CD4-positive, alpha-beta T cell treated with Interleukin-17A for 1 hour (primary cell): ENCODE measurements at places on chromosomes 4 and X.

DNA sequence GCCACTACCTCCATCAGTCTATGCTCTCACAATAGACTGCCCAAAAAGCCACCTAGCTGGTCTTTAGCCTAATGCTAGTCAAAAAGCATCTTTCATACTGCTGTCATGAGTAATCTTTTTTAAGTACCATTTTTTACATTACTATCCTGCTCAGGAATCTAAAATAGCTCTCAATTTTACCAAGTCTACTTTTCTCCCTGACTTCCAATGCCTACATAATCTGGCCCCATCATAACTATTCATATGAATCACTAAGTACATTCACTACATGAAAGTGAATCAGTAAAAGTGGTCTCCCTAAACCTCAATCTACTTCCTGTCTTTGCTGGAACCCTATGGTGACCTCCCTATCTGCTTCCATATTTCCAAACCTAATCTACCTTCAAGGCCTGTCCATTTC, 105.9 kb downstream of the THOC2 start:
- DNase-seq, result no peak

- DNase-seq, result no peak
Measured at GRCh38 chr4:159141193-159141592, 38.3 kb downstream of the RAPGEF2 start.

DNA sequence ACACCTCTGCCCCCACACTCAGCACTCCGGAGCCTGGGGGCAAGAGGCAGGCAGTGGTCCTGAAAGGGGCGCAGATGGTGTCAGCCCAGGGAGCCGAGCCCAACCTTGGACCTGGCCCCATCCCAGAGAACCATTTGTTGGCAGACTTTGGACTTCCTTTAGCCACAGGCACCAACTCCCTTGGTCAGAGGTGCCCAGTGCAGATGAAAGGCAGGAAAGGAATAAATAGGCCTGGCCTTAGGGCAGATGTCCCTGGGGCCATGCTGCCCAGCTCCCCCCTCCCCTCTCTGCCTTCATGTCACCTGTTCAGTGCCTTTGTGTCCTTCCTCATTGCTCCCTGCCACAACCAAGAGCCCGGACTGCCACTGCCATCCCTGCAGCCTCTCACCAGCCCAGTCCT, 52.8 kb downstream of the SEL1L3 start:
- no peak for DNase-seq

- DNase-seq, result no peak
Measured at GRCh38 chr4:80037864-80038263, 35.2 kb downstream of the ANTXR2 start.

GRCh38 chr4:168524006-168524405, 27.2 kb downstream of the PALLD start:
- no peak for DNase-seq

DNA sequence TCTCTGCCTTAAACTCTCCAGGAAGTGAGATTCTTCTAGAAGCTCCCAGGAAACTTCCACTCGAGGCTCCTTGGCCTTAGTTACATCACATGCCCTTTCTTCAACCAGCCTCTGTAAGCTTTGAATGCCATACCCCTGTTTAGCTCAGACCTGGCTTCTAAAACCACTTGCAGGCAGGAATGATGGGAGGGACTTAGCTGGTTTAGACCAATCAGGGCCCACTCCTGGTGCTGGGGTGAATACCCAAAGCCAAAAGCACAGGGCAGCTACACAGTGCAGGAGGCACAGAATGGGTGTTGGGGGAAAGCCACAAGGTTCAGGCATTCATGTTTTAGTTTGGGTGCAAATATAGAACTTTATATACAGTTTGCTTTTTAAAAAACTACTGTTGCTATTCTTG, 296.2 kb downstream of the FRMPD4 start:
- DNase-seq, result no peak

DNA sequence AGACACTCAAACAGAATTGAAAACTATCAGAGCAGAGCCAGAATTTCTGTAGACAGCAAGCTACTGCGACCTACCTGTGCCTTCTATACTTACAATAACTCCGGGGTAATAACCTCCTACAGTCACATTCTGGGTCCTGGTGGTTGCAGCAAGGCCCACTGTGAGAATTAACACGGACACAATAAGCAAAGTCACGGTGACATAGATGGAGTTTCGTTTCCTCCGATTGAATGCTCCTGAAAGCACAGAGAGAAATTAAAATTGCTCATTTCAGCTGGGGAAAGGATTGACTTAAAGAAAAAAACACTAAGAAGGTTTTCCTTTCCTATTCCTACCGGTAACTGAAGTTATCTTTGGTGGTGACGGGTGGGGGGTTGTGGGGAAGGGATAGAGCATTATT, 7.0 kb downstream of the TMEM255A start:
- no peak for DNase-seq

- DNase-seq, result no peak
Measured at GRCh38 chr4:95534032-95534431, 14.7 kb downstream of the UNC5C start.

DNA sequence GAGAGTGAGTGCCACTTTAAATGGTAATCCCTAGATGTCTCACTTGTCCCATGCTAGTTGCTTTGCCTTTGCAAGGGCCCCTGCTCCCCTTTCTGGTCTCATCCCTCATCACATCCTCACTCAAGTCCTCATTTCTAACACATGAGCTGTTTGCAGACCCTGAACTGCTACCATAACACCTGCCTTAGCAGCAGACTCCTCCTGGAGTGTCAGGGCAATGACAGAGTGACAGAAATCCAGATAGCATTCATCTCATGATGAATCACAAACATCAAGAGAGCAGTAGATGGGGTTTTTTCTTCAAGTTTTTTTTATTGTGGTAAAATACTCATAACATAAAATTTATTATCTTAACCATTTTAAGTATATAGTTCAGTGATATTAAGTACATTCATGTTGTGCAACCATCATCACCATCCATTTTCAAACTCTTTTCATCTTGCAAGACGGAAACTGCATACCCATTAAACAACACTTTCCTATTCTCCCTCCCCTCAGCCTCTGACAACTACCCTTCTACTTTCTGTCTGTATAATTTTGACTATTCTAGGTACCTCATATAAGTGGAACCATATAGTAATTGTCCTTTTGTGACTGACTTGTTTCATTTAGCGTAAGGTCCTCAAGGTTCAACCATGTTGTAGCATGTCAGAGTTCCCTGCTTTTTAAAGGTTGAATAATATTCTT, 133.2 kb upstream of the RPS6KA3 start:
- no peak for DNase-seq

- no peak for DNase-seq
Measured at GRCh38 chr4:110815950-110816349, 193.1 kb upstream of the PITX2 start.

DNA sequence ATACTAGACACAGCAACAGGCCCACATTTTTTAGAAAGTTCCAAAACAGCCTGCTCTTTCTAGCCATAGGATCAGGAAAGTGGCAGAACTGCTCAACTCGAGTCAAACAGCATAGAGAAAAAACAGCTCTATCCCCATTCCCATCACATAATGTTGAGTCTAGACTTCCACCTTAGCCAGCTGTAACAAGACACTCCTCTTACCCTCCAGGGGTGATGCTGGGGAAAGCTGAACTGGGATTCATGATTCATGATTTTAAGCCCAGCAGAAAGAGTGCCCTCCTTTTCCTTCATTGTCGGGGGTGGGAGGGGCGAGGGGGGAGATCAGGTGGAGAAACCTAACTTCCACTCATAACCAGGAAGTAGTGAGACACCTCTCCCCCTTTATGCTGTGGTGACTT, 86.1 kb downstream of the CENPC start:
- no peak for DNase-seq

GRCh38 chr4:48347282-48347921, 6.1 kb downstream of the SLAIN2 start:
- DNase-seq, result no peak

- peak; percentile 47 for DNase-seq
Measured at GRCh38 chrX:14095702-14096101, 66.0 kb upstream of the GEMIN8 start.

GRCh38 chr4:82969414-82969813, 41.2 kb downstream of the LIN54 start:
- no peak for DNase-seq

GRCh38 chr4:153545822-153546221, 79.7 kb downstream of the TMEM131L start:
- no peak for DNase-seq

GRCh38 chr4:182640932-182641331, 276.3 kb downstream of the DCTD start:
- DNase-seq, result no peak

- no peak for DNase-seq
Measured at GRCh38 chr4:152951348-152951747, 15.2 kb downstream of the FHDC1 start.

- no peak for DNase-seq
Measured at GRCh38 chr4:31674313-31674947, 954.3 kb downstream of the PCDH7 start.

GRCh38 chr4:121192480-121192879, 28.4 kb upstream of the TNIP3 start:
- peak; percentile 69 for DNase-seq

DNA sequence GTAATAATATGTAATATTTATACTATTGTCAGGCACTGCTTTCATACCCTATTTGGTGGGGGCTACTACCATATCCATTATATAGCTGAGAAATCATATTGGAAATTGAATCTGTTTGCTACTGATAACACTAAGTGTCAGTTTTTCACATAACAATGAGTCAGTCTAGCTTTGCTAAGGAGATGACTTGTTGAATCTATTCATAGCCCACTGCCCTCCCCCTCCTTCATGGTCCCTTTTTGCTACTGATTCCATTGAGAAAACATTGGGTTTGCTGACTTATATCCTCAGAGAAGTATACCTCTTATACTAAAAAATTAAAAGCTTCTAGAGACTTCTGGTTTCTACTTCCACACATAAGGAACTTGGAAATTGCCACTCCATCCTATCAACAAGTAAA, 1898.4 kb downstream of the STIM2 start:
- DNase-seq, result no peak

DNA sequence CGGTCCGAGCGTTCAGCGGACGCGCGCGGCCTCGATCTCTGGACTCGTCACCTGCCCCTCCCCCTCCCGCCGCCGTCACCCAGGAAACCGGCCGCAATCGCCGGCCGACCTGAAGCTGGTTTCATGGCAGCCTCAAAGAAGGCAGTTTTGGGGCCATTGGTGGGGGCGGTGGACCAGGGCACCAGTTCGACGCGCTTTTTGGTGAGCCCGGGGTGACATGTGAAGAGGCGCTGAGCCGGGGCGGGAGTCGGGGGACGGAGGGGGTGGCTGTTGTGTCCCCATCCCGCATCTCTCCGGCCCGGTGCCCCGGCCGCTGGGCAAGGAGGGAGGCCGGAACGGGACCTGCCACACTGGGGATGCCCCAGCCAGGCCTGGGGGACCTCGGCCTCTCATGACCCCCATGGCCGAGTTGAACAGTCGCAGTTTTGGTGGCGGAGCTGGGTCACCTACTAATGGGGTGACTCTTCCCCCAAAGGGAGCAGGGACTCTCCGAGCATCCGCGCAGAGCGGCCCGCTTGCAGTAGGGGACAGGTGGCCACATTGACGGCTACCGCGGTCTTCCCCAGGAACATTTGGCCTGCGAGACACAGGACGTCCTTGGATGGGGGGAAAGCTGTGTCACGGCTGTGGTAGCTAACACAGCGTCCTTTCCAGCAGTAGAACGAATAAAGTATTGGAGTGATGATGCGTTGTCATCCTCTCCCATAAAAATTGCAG, at the start of gene GK:
Gene GK (plus strand): TSS at position 9 of the 717 bp plus-strand sequence. CDS start 115 bp downstream, at position 124.
- no peak for DNase-seq

- DNase-seq, result no peak
Measured at GRCh38 chr4:168831585-168831918, 178.5 kb downstream of the CBR4 start.

DNA sequence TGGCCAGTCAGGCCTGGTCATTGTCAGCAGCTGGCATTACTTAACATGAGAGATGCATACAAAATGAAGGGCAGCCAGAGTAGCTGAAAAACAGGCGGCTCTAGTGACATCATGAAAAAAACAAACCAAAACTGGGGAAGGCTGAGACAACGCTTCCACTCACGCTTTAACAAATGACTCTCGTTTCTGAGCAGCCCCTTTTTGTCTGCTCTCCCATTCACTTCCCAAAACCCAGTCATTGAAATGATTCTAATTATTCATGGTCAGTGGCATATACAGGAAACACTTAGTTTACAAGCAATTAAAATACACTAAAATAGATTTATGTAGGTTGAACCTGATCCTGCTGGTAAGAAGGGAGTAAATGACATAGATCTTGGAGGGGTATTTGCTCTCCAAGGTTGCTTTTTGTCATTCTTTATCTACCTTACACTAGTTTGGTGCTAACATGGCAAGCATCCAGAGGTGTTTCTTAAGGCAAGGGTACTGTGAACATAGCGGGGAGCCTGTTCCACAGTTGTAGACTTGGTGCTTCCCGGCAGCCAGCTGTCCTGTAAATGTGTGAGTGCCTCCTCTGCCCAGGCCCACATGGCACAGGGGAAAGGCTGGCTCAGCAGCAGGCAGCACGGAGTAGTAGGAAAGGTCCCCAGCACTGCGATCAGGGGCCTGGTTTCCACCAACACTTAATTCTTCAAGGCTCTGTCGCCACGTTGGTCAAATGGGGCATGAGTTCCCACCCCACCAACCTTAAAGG, 61.2 kb upstream of the CITED1 start:
- DNase-seq, result no peak

- no peak for DNase-seq
Measured at GRCh38 chrX:99413317-99413716, 996.8 kb downstream of the PCDH19 start.

GRCh38 chr4:3256230-3257102, 7.5 kb downstream of the MSANTD1 start:
- DNase-seq, result no peak

DNA sequence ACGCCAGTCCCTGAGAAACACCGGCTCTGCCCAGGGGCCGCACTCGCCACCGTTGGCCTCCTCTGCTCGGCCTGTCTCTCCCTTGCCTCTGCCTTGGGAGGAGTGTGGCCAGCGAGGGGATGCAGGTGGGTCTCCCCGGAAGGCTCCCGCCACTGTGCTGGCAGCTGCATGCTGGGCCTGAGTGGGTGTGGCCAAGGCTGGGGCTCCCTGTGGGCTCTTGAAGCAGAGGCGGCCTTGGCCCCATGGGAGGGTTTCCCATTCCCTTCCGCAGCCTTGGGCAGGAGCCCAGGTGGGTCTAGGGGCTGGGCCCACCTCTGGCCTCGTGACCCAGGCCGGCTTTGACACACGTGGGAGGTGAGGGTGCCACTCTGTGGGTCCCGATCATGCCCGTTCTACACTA, 19.1 kb downstream of the FGFRL1 start:
- DNase-seq, result no peak

DNA sequence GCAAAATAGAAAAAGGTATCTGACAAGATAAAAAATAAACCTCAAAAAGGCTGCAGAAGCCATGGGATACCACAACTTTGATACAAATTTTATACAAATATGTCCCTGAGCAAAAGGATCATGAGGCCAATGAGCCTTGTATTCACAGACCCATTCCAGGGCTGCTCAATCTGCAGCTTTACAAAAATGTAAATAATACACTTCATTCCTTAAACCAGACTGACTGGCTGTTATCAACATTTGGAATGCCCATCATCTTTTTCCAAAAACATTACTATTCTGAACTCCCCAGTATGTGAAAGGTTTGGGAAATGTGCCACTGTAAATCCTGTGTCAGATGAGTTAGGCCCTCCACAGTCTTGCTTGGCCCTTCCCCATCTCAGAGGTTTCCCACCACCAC, 25.5 kb downstream of the SCARB2 start:
- no peak for DNase-seq

- DNase-seq, result no peak
Measured at GRCh38 chr4:67659065-67659464, 41.9 kb downstream of the UBA6 start.
